ENCODE measurements at places on chromosomes 11 and 22.

DNA sequence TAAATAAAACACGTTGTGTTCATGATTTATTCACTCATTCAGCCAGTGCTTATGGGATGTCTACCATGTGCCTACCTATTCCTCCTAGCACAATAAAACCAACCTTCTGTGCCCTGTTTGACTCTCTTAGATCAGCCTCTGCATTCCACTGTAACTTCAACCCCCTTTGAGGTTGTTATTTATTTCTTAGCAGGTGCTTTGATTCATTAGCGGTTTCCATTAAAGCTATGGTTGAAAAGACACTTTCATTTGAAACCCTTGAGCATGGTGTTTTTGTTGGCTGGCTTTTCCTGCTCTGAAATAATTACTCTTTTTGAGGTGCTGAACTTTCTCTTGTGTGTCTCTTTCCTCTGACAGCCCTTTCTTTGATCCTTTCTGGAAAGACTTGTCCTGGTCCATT lies 570.6 kb upstream of the LARGE1 start:
- no peak for DNase-seq

- DNase-seq = no peak
Measured at GRCh38 chr11:58685973-58686722, 45.6 kb downstream of the GLYAT start.

GRCh38 chr22:27011133-27011532 lies 353.7 kb downstream of the MIAT start:
- no peak for DNase-seq

- peak; percentile 25 for DNase-seq
Measured at GRCh38 chr22:22593964-22594656, 35.0 kb upstream of the PRAME start.

DNA sequence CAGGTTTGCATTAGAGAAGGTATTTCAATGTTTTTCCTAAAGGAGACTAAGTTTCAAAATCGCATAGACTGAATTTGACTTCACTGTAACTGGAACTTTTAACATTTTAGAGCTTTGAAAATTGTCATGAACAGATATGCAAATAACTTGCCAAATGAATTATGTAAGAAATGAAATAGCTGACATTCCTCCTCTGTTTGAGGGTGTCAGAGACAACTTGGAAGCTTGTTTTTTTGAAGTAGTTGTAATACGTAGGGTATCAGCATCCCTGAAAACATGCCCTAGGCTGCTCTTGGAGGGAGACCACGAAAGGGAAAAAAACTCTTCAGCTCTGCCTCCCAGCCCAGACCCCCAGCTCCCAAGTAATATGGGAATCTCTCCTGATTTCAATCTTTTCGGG lies 41.3 kb upstream of the CCDC179 start:
- DNase-seq = no peak

- no peak for DNase-seq
Measured at GRCh38 chr22:46883092-46883910, 120.9 kb downstream of the TBC1D22A start.

DNA sequence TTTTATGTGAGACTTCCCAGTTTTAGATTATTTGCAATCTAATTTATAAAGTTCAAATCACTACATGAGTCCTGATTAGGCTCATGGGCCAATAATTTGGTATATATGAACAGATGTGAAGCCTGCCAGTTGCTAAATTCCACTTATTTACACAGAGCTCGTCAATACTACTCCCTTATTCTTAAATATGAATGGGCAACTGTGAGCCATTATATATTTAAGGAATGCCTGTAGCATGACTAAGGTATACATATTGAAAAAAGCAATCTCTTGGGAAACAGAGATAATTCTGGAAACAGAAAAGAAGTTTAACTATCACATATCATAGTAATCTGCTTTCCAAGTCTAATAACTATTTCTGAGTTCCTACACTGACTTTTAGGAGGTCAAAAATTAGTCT lies 27.0 kb downstream of the RBMXL2 start:
- no peak for DNase-seq

DNA sequence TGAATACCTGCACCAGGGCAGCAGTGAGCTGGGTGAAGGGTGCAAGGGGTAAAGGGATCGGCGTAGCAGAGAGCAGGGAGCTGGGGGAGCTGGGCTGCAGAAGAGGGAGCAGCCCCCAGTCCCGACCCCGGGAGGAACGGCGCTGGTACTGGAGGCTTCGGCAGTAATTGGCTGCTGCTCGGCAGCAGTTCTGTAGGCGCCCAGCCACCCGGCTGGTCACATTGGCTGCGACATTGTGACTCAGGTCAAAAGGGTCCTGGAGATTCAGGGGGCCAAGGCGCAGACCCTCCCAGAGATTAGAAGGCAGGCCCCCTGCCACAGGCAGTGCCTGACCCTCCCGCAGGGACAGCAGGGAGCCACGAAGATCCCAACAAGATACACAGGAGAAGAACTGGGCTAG lies 2.1 kb upstream of the EEF1G start:
- no peak for DNase-seq

Measured in NCI-H2029 treated with DMSO at 0.1 percent for 48 hours (cell line).